T47D (cell line): ENCODE measurements at places on chromosomes 1 and 21.

DNA sequence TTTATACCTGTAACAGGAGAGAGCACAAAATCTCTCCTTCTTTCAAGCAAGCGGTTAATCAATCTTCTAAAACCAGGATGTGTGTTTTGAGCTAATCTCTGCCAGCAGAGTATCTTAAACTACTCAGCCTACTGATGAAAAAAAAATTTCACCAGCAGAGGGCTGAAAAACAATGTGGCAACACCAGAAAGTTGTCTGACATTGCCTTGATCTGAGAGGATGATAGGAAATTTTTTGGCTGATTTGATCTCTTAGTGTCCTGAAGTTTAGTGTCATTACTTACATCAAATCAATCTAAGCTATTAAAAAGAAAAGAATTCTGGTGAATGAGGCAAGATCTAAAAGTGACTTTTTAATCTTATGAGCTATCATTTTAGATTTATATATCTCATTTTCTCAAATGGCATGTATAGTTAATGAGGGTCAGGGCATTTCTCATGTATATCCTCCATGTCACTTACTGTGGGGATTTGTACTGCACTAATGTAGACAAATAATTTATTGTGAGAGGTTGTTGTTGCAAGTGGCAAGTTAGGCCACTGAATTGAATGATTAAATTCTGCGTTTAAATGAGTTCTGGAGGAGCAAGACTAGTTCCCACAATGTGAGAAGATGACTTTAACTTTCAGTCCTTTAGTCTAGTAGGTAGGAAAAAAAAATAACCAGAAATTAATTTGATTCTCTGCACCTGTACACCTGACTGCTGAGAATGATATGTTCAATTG lies 10.9 kb downstream of the ADAMTS1 start:
- DNase-seq: no peak

DNA sequence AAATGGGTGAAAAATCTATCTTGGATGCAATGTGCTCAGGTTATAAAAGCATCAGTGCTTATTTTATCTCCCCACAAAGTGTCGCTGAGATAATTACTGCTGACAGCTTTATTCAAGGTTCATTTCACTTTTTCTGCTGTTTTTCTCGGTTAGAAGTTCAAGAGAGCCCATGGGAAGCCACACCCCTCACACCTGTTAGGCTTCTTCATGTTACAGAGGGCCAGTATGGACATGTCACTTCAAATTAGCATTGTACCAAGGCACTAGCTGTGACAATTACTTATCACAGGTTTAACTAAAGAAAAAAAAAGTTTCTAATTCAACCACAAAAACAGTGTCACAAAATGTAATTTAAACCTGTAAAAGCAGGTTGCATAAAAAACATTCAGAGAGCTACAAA lies 187.3 kb upstream of the DMRTA2 start:
- DNase-seq: no peak

GRCh38 chr1:9990944-9991343 lies 6.1 kb upstream of the RBP7 start:
- DNase-seq: no peak

DNA sequence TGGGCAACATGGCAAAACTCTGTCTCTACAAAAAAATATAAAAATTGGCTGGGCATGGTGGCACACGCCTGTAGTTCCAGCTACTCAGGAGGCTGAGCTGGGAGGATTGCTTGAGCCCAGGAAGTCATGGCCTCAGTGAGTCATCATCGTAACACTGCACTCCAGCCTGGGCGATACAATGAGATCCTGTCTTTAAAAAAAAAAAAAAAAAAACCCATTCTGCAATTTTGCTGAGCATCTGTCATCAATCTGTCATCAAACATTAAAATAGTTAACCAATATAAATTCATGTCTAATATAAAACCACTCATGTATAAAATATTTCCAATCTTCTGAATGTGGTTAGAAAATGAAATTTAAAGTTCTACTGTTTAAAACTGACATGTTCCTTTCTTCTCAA lies 56.9 kb downstream of the LPAR3 start:
- no peak for DNase-seq

- no peak for DNase-seq
These were observed 48.3 kb upstream of the LAMC2 start for GRCh38 chr1:183137782-183138181.
